ENCODE measurements at places on chromosomes 11 and 22. TPM values are rescaled to one million over a fixed set of nuclear protein-coding genes. Genes with fewer than 3 reads are reported as not detected.

DNA sequence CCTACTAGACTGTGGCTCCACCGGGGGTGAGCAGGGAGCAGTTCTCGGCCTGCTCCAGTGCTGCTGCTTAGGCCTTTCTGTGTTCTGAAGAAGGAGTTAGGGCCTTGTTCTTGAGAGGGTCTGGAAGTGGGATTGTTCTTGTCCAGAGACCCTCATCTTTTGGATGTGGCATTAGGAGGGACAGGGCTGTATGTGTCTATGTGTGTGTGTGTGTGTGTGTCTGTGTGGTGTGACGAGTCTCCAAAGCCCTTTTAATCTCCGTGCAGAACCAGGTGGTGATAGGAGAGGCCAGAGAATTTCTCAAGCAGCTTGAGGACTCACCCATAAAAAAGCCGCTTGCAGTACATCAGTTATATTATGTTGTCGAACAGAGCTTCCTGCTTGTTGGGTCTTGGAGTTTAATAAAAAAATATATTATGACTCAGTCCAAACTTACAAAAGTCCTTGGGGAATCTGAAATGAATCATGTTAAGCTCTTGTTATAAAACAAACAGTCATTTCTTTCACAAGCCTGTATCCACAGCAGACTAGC, 196.5 kb downstream of the TENM4 start:
- no peak for DNase-seq

GRCh38 chr11:86940122-86940777, 14.9 kb downstream of the FZD4 start:
- no peak for DNase-seq

GRCh38 chr11:115990004-115990447, 485.8 kb upstream of the CADM1 start:
- no peak for DNase-seq

GRCh38 chr22:47366026-47366767, 603.7 kb downstream of the TBC1D22A start:
- no peak for DNase-seq

DNA sequence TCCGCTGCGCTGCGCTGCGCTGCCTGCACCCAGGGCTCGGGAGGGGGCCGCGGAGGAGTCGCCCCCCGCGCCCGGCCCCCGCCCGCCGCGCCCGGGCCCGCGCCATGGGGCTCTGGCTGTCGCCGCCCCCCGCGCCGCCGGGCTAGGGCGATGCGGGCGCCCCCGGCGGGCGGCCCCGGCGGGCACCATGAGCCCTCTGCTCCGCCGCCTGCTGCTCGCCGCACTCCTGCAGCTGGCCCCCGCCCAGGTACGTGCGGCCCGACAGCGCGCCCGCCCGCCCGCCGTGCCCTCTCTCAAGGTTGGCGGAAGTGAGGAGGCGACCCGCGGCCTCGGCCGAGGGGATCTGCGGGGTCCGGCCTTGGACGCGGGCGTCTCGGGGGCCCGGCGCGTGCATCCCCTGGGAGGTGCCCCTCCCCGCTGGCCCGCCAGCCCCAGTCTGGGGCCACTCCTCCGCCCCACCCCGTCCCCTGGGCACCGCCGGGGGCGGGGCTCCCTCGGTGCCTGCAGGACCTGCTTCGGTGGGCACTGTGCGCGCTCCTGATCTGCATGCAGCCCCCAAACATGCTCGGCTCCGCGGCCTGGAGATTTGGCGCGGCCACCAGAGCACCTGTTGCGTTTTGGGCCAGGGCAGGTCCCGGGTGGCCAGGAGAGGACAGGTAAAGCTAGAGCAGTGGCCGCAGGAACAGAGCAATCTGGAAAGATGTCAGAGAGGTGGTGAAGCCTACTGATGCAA, 429 bp downstream of the VEGFB start:
- peak; percentile 72 for DNase-seq

- no peak for DNase-seq
These were observed 450.0 kb downstream of the NELL1 start for GRCh38 chr11:21119411-21119810.

- DNase-seq: no peak
These were observed 27.3 kb downstream of the SLC25A18 start for GRCh38 chr22:17590586-17590985.

DNA sequence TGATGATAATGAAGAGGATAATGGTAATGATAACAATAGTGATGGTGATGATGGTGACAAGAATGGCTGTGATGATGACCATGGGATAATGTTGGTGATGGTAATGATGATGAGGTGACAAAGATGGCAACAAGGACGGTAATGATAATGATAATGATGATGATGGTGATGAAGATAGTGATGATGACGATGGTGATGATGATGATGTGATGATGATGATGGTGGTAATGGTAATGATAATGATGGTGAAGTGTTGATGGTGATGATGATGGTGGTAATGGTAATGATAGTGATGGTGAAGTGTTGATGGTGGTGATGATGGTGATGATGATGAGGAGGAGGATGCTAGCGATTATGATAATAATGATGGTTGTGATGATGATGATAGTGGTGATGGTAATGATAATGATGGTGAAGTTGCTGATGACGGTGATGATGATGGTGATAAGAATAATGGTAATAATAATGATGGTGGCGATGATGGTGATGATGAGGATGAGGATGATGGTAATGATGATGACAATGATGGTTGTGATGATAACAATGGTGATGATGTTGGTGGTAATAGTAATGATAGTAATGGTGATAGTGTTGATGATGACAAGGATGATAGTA, 54.7 kb upstream of the OPCML start:
- DNase-seq: no peak

DNA sequence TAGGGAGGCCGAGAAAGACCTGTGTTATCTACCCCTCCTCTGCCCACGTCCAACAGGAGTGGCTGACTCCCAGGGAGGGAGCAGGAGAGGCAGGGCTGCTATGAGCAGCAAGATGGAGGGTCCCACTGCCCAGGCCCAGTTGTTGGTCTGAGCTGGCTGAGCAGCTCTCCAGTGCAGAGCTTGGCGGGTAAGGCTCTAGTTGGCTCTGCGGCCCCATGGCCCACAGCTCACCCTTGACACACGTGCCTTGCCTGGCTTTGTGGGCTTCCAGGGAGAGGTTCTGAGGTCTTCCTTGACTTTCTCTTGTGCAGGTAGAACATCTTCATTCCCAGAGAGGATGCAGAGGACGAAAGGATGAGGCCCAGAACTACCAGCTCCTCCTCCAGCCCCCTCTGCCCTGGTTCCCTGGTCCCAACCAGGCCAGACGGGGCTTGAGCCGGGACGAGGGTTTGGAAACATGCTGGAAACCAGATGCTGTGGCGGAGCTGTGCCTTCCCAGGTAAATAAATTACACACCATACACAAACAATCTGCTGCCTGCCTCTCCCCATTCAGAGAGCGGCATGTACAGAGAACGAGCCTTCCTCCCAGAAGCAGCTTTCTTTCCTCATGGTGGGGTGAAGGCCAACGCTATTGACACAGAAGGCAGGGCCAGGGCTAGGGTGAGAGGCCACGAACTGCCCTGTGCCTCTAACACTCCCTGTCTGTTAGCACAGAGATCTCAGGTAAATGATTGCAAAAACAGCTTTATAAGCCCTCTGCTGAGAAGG, 48.1 kb downstream of the DSCAML1 start:
- peak; percentile 83 for DNase-seq

DNA sequence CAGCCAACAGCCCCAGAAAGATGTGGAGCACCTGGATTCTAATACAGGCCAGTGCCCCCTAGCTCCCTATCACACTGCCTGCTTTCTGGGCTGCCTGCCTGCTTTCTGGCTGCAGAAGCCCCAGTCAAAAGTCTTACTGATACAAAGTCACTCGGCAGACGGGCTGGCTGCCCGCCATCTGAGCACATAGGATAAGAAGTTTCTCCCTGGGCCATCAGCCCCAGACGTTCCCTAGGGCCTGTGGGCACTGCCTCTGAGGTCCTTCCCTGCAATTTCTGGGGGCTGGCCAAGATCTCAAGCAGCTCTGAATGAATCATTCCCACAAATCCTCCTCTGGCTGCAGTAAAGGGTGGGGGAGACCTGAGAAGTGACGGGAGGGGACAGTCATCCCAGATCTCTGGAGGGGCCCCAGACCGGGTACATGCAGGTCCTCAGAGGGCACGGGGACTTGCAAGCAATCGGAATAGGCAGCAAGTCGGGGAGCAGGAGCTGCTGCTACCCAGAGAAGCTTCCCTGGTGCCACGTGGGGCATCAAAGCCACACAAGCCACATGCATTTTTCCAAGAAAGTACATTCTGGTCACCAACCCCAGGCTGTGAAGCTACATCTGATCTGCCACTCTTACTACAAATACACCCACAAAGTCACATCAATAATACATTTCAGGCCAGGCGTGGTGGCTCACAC, 4.7 kb downstream of the TPST2 start:
- DNase-seq: no peak

- DNase-seq: no peak
These were observed 154.0 kb upstream of the TENM4 start for GRCh38 chr11:79594834-79595233.

DNA sequence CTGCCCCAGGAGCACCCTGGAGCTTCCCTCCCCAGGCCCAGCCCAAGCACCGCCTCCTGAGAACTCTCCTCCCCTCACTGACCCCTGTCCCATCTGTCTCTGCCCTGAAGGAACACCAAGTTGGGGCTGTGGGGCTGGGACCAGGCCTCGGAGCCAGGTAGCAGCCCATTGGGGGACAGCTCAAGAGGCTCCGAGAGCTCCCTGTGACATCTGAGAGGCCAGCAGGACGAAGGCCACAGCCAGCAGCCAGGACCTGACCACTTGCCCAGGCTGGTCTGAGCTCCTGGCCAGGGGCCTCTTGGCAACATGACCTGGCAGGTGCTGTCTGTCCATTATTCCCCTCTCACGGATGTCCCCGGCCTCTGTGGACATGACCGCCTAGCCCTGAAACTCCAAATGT, 33.7 kb downstream of the IGF2 start:
- peak; percentile 14 for DNase-seq

GRCh38 chr11:86761978-86762377, 38.4 kb upstream of the PRSS23 start:
- no peak for DNase-seq

DNA sequence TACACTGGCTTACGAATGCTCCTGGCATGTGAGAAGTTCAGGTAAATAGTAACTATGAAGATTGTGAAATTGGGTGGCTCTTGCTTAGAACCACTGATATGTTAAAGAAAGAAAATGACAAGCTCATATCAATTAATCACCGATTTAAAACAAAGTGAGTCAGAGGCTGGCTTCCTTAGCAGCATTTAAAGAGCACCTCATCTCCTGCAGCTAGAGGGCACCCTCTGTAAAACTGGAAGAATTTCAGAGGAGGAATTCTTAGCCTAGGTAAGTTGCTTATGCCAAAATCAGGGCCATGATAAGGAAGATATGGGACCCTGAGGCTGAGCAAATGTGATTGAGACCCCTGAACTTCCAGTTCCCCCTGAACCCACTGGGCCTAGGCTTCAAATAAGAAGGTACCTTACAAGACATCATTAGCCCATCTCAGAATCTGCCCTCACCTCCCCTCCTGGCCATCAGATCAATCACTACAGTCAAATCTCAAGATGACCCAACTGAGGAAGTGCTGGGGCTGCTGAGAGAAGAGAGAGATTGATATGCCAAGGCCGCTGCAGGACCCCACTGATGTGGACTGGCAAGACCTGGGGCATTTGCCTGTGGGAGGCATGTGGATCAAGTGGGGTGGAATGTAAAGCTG, 8.6 kb upstream of the CD3E start:
- peak; percentile 42 for DNase-seq

- DNase-seq: no peak
These were observed 19.2 kb upstream of the TUB start for GRCh38 chr11:8061555-8062428.

DNA sequence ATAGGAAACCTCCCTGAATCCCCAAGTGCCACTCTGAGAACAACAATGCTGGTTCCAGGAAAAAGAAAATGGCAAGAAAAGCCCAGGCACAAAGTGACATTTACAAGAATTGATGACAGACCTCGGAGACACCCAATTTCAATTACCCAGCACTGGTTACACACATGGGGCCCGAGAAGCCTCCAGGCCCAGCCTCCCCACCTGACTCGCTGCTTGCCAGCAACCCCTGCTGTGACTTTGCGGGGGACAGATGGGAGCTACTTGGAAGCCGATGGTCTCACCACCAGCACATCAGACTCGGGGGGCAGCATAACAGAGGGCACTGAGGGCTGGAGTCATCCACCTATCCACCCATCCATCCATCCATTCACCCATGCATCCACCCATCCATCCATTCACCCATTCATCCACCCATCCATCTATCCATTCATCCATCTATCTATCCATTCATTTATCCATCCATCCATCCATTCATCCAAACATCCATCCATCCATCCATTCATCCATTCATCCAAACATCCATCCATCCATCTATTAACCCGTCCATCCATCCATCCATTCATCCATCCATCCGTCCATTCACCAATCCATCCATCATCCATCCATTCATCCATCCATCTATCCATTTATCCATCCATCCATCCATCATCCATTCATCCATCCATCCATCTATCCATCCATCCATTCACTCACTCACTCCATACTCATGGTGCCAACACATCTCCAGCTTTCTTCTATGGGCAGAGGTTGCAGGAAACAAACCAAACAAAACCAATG, 567.6 kb downstream of the BRD1 start:
- peak; percentile 5 for DNase-seq

- DNase-seq: no peak
These were observed 18.2 kb downstream of the PATZ1 start for GRCh38 chr22:31327806-31328543.

- no peak for DNase-seq
These were observed 12.7 kb downstream of the PIM3 start for GRCh38 chr22:49973018-49973961.

- no peak for DNase-seq
These were observed 51.4 kb upstream of the ACAT1 start for GRCh38 chr11:108069947-108070346.

DNA sequence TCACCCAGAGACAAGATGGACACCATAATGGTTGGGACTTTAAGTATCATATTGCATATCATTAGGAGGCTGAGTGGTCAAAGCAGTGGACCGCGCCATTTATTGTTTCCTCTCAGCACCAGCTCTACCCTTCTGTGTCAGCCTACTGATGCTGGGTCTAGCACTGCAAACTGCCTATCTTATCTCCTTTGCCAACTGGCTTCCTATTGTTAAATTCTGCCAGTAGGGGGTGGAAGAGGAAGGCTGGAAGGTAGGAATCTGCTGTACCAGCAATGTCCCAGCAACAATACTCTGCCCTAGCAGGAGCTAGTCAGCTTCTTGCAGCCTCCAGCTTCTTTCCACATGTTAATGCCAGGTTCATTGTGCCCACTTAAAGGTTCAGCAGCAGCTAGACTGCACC, 367.1 kb upstream of the PDGFD start:
- no peak for DNase-seq

- DNase-seq: no peak
These were observed 19.1 kb upstream of the FAM181B start for GRCh38 chr11:82752801-82753200.

Gene TMEM109
- total RNA-seq: 32.0 TPM

Gene SLC22A12
- total RNA-seq: not detected

Gene TIMP3
- total RNA-seq: 59.3 TPM

Gene TSSK2
- total RNA-seq: not detected

Gene PNPLA5
- not detected for total RNA-seq

Gene HORMAD2
- total RNA-seq: not detected

Gene GUCY1A2
- total RNA-seq: 0.37 TPM

Gene PRR33
- not detected for total RNA-seq

Gene ELFN2
- 0.20 TPM for total RNA-seq

All from left colon (tissue), 2 donors.